Sciatic nerve (tissue), 2 donors: ENCODE measurements at places on chromosomes 6 and 20. TPM values are rescaled to one million over a fixed set of nuclear protein-coding genes. Genes with fewer than 3 reads are reported as not detected.

DNA sequence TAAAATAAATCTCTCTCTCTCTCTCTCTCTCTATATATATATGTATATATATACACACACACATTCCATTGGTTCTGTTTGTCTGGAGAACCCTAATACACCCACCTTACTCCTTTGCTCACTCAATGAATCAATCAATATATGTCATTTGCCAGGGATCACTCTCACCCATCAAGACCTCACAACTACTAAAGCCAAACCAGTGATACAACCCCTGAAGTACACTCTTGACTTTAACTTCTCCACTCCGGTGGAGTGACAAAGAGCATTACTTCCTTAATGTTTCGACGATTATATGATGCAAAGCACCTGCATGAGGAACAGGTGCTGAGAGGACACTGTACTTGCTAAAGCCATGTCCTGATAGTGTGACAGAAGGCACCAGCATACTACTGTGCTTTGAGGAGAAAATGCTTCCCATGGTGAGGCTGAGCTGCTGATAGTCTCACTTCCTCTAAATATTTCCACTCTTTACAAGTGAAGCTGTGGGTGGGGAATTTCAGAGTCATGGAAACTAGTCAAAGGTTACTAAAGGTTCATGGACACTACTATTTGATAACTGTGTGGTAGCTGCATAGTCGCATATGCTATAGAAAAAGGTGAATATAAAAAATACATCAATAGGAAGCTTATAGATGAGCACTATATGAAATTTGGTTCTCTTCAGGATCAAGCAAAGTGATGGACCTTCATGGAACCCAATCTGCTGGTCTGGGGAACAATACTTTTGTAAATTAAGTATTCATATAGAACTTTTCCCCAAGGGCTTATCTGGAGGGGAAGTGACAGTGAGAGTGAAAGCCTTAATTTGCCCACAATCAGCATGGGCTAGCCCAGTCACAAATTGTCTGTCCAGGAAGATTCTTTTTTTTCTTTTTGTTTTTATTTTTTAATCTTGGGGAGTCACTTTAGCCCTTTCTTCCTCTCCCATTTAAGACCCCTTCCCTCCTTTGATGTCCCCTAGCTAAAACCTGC, 141.9 kb upstream of the NEDD9 start:
- DNase-seq: no peak

GRCh38 chr20:47682028-47682783, 103.1 kb downstream of the SULF2 start:
- peak; percentile 79 for DNase-seq

The PRRT1 gene
- 6.1 TPM for total RNA-seq

DNA sequence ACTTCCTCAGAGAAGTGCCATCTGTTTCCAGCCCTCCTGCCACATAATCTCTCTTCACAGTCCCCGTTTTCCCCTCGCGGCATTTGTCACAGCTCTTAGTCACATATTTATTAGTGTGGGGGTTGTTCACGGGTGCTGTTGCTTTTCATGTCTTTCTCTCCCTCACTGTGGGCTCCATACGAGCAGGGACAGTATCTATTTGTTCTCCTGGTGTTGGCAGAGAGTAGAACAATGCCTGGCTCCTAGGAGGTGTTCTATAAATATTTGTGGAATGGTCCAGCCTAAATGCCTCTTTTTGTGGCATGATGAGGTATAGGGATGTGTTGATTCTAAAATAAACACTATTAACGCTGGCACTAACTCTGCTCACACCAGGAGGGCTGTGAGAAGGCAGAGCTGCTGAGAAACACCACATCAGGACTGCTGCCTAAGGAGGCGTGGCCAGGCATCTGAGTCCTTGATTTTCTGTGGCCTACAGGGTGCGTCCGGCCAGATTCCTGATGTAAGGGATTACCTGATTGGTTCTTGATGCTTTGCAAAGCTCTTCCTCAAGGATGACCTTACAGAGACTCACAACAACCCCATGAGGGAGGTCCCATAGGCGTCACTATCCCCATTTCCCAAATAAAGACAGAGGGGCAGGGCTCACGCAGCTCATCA, 219.8 kb upstream of the ARID1B start:
- DNase-seq: no peak

DNA sequence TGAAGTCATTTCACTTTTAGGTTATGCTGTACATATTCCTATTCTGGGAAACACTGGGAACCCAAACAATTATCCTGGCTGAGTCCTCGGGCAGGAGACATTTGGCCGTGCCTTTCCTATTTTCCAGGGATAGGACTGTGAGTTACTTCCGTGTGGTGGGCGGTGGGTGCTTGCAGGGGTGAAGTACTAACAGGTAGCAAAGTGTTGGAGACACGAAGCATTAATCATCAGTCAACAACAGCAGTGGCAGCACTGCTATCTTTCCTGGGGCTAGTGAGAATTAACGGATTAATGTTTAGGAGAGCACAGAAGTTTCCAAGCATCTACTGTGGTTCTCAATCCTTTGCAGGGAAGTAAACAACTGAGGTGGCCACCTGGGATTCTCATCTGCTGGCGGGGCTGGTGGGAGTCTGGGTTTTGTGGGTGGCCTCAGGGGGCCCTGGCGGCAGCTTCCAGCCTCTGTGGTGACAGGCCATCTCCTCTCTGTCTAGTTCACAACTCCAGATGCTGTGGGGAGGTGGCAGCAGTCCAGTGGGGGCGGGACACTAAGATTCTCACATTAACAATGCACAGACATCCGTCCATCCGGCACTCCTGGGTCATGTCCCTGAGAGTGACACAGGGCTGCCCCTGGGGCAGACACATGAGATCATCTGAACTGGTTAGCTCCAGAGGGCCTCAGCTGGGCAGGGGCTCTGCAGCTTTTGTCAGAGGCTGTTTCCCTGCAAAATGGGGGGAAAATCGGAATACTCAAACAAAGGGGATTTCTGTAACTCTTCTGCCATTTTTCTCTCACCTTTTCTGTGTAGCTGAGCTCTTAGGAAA, 90.9 kb downstream of the GJA10 start:
- peak; percentile 69 for DNase-seq

DNA sequence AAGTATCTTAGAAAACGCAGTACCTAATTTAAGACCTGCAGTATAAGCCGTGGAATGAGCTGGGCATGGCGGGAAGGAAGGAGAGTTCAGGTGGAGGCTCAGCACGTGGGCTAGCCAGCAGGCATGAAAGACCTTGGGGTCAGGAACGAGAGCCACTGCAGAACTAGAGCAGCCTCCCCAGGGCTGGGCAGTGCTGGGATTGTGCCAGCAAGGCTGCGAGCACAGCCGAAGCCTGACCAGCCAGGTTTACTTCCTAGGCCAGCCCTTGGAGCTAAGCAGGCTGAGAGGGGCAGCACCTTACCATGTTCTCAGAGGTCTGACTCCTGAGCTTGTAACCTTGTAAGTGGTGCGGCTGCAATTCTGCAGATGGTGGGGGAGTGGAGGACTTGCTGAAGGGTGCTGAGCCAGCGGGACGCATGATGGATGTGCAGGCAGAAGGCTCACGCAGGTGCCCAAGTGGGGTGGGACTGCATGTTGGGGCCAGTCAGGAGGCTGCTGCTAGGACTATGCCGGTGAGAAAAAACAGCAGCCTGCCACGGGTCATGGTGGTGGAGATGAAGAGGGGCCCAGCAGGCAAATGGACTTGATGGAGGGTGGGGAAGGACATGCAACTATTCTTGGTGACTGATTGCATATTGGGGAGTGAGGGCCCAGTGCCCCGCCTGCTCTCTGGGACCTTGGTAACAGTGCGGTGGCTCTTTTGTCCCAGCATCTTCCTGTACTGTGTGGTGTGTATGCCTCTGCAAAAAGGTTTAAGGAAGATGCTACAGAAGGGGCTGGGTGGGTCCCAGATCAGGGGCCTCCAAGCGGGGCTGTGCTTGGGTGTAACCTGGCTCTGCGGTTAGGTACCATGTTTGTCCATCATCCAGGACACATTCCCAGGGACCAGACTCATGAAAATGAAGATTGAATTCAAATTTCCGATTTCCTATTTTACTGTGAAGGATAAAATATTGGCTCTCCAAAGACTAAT, 37.6 kb upstream of the IRF4 start:
- peak; percentile 59 for DNase-seq

The MTO1 gene
- 34.6 TPM for total RNA-seq
